Peyer's patch (tissue), 4 donors: ENCODE measurements at places on chromosomes 1 and 21.

DNA sequence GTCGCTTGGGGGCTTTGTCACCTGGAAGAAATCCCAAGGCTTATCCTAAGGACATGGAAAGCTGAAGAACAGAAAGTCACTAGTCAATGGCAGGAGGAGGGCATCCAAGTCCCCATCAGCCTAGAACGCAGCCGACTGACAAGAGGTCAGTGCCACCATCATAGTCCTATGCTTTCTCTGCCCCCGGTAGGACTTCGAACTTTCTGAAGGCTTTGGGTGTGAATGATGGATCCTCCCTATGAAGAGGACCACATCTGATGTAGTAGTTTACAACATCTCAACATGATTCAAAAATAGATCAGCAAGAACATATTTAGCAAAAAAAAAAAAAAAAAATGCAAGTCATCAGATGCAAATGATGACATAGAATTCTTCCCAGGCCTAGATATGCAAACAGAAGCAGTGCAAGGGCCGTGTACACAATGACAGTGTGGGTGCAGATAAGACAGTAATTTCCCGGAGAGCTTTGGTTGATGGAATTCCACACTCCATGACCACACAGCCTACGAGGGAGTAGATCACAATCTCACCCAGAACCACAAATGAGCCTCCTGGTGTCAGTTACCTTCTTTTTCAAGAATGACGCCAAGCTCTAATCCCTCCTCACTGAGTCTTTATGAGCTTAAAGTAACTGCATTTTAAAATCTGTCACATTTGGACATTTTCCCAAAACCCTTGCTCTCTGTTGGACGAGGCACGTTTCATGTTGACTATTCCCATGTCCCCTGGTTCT lies 88.2 kb downstream of the PSMG1 start:
- DNase-seq: no peak

DNA sequence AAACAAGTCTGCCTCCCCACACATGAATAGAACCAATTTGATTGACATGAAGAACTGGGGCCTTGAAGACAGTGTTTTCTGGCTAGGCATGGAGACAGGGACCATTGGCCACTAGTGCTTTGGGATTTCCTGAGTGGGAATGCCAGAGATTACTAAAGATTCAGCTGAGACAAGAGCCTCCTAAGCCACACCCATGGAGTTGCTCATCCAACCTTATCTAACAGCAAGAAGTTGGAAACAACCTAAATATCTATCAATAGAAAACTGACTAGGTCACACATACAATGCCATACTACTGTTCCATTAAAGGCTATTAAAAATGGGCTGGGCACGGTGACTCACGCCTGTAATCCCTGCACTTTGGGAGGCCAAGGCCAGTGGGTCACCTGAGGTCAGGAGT lies 184.1 kb downstream of the ZBTB18 start:
- DNase-seq: no peak

- peak; percentile 91 for DNase-seq
These were observed 775 bp downstream of the TMEM125 start for GRCh38 chr1:43270421-43271095.

- DNase-seq: no peak
These were observed 19.3 kb downstream of the INSRR start for GRCh38 chr1:156839426-156840109.

GRCh38 chr1:40530735-40531380 lies 579 bp upstream of the ZNF684 start:
- DNase-seq: no peak

DNA sequence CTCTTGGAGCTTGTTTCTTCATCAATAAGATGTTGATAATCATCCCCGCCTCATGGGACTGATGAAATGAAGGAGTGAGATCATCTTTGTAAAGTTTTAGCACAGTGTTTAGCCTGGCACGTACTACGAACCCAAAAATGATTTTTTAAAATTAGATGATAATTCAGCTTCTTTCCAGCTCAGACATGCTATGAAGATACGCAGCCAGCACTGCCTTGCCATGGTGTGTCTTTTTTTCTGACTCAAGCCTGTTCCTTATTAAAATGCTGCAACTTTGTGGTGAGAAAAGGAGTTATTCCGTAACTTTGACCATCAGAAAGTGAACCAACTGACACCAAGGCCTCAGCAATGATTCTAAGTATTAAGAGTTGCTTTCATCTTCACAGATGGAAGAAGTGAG lies 269.0 kb downstream of the LTN1 start:
- no peak for DNase-seq

GRCh38 chr1:25566730-25567341 lies 23.4 kb downstream of the LDLRAP1 start:
- no peak for DNase-seq

DNA sequence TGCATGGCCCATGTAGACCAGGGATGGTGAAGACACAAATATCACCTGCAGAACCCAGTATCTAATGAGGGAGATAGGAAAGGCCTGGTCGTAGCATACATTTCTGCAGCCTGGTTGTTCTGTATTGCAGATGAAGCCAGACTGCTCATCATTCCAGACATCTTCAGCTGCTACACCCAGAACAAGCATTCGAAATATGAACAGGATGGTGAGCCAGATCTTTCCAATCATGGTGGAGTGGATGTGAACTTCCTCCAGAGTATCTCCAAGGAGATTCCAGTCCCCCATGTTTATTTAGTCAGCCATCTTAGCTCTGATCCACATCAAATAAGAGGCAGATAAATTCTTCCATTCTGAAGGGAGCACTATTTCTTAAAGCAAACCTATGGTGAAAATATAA lies 2.7 kb upstream of the MYCBP start:
- no peak for DNase-seq

DNA sequence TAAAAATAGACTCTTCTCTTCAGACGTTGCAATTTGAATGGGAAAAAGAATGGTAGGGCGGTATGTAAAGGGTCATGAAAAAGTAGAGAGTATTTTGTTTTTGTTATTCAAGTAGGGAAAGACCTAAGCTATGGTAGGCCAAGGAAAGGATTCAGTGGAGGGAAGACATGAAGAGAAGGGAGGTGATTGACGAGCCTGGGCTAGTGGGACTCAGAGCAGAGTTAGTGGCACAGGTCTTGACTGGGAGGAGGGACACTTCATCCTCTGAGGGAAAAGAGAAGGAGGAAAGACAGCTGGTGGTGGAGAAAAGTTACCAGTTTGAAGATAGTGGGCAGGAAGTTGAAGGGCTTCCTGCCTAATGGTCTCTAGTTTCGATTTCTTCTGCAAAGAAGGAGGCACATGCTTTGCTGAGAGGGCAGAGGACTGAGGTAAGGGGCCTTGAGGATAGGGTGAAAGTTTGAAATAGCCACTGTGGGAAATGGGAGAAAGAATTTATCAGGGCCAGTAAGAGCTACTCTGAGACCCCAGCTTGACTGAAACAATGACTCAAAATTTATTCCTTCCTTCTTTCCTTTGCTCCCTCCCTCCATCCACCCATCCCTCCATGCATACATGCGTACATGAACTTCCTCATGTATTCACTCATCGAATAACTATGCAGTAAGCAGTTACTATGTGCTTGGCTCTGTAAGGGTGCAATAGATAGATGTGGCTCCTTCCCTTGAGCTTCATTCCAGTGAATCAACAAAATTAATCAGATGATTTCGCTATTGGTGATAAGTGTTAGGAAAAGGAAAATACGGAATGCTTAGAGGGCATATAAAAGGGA lies 4.2 kb downstream of the CD48 start:
- DNase-seq: no peak

- no peak for DNase-seq
These were observed 19.7 kb upstream of the CAPZB start for GRCh38 chr1:19504796-19505692.
